Amniotic epithelial cell (primary cell): ENCODE measurements at places on chromosomes 7 and 10.

DNA sequence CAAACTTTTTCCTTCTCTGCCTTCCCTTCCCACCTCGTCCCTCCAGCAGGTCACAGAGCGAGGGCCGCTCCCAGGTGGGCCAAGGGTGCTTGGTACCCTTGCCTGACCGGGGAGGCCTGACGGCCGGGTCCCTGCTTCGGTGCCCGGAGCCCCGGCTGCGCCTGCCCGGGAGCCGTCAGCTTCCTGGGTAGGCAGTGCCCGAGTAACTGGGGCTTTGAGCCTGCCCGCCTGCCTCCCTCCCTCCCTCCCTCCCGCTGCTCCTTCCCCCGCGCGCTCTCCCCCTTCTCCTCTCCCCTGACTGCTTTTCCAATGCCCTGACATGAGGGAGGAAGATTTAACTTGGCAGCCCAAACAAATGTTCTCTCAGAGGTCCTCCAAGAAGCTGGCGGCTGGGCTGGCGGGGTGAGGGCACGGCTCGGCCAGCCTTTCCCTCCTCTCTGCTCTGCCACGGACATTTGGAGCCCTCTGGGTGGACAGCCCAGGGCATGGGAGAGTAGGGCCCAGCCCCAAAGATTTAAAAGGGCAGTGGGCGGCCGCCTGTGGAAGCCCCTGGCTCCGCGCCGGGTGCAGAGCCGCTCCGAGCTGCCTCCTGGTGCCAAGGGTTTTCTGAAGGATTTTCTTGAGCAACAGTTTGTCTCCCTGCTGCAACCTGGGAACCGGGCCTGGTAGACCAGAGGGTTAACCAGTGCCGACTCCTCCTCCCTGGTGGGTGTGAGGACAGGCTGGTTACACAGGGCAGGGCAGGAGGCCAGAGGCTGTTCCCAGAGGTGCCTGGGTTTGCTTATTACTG is 2.0 kb downstream of the ZMIZ1 start:
- peak; percentile 98 for DNase-seq

DNA sequence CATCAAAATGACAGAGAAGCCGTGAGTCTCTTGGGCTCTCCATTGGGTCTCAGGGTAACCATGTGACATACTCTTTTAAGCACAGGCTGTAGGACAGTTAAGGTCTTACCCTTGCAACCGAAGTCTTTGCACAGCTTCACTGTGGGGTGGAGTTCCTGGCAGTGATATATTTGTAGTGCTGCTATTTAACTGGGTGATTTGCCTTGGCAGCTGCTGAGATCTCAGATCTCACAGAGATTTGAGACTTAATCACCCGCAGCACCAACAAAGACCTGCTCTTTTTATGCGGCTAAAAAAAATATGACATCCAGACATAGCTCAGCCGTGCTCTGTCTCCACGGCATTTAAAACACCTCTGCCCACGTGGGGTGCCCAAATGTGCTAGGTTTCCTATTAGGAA is 63.4 kb upstream of the NPTX2 start:
- DNase-seq: no peak

- DNase-seq: peak; percentile 74
Measured at GRCh38 chr7:18895456-18895855, 222.0 kb downstream of the TWIST1 start.

- peak; percentile 14 for DNase-seq
Measured at GRCh38 chr10:76337641-76338040, 906.2 kb downstream of the LRMDA start.

- DNase-seq: no peak
Measured at GRCh38 chr10:85900061-85900460, 466.5 kb downstream of the GRID1 start.

DNA sequence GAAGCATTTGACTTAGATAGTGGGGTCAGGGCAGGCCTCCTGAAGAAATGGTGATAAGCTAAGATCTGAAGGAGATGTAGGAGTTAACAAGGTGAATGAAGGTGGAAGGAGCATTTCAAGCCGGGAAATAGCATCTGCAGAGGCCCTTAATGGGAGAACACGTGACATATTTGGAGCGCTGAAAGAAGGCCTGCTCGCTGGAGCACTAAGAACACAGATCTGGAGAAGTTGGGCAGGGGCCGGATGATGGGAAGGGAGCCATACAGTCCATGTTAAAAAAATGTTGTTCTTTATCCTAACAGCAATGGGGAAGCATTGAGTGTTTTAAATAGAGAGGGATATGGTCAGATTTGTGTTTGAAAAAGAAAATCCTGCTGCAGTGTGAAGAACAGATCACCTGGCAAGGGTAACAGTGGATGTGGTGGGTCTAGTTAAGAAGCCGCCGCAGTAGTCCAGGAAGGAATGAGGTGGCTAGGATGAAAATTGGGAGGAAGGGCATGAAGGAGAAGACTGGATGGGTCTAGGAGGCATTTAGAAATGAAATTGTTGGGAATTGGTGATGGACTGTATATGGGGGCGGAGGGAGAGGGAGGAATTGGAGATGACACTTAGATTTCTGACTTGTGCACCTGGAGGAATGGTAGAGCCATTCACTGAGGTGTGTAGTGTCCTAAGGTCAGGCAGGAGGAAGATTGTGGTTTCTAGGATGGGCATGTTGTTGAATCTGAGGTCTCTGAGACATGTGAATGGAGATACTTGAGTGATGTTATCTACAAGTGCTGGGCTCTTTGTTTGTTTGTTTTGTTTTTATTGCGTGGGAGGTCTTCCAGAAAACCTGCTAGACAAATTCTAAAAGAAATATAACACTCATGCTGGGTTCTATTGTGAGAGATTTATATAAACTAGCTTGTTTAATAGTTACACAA is 58.4 kb downstream of the MET start:
- no peak for DNase-seq

DNA sequence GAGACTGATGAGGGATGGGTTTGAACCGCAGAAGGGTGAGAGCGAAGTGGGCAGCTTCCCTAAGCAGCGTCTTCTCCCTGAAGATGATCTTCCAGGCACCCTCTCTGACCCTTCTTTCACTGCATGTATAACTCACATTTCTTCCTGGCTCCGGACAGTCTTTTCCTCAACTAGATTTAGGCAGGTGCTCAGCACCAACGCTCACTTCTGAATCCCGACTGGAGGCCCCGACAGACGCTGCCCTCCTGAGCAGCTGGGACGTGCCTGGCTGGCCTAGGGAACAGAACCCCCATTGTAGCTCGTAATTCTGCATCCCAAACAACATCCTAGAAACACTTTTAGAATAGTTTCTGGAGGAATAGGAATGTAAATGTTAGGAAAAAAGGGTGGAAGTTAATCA is 206.6 kb downstream of the DIP2C start:
- DNase-seq: no peak

GRCh38 chr10:16384021-16384420 is 52.8 kb upstream of the PTER start:
- DNase-seq: no peak
